ENCODE measurements at places on chromosomes 6 and 20.
A peak's percentile ranks its signal among the peaks of the same experiment; 100 is the strongest.

GRCh38 chr6:35967076-35967774 lies 46.3 kb upstream of the SRPK1 start:
- no peak for DNase-seq

GRCh38 chr6:54238396-54238795 lies 69.8 kb upstream of the TINAG start:
- DNase-seq: no peak

DNA sequence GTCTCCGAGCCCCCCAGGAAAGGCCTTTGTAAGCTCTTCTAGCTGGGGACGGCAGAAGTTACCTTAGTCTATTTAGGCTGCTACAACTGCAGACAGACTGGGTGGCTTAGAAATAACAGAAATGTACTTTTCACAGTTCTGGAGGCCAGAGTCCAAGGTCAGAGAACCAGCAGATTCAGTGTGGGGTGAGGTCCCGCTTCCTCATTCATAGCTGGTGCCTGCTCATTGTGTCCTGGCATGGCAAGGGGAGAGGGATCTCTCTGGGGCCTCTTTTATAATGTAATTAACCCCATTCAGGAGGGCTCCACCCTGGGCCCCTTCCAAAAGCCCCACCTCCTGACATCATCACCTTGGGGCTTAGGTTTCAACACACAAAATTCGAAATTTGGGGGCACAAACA lies 315.1 kb downstream of the CDH4 start:
- no peak for DNase-seq

- peak; percentile 83 for DNase-seq
Measured at GRCh38 chr6:71886184-71887005, at the start of gene RIMS1. RIMS1 (plus strand) TSS chr6:71886550; CDS start chr6:71887024, 474 bp downstream.

- DNase-seq: no peak
Measured at GRCh38 chr20:35200267-35200666, 26.2 kb upstream of the MMP24 start.

GRCh38 chr6:20954315-20954714 lies 420.1 kb downstream of the CDKAL1 start:
- DNase-seq: no peak

GRCh38 chr20:47221036-47221625 lies 135.4 kb downstream of the ZMYND8 start:
- DNase-seq: no peak

DNA sequence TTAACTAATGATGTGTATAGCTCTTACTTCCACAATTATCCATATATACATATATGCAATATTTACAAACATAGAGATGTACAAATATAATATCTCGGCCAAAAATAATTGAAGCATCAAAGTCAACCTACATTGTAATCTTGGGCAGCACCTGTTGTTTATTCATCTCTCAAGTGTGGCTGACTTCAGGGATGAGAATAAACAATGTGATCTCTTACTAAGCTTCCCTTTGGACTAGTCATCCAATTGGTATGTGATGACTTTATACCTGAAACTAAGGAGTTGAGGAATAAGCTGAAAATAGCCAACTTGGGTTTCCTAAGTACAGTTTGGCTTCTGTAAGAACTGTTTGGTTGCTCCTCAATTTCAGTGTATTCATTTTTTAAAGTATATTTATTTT lies 256.6 kb downstream of the KHDC1L start:
- DNase-seq: no peak

DNA sequence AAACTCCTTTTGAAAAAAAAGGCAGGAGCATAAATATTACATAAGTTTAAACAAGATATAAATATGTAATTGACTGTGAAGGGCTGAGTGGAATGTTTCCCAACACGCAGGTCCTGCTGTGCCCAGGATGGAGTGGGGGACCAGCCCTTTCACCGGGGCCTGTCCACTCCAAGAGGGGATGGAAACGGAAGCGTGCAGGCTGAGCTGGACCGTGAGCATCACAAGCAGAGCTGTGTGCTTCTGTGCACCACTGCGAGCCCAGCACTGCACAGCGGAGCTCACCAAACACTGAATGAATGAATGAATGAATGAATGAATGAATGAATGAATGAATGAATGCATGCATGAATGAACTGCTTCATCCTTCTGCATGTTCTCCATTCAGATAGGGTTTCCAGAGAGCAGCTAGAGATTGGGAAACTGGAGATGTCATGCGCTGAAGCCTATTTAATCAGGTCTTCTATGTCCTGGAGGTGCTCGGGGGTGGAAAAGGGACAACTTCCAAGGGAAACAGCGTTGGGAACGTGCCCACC lies 157.7 kb downstream of the ANKRD60 start:
- no peak for DNase-seq

DNA sequence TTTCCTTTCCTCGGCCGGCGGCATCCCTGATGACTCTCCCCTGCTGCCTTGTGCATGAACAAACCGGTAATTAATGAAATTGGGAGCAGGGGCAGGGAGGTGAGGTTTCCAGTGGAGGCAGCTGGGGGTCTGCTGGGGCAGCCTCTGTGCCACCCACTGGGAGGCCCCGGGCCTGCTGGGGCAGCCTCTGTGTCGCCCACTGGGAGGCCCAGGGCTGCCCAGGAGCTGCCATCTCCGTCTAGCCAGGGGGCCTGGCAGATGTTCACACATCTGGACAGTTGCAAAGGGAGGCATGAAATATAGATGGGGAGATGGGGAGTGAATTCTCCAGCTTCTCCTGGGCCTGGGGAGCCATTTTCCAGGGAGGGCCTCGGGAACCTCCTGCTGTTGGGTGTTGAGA lies 33.8 kb downstream of the TOX2 start:
- no peak for DNase-seq

- DNase-seq: no peak
Measured at GRCh38 chr6:71414486-71414885, 125.9 kb downstream of the OGFRL1 start.

GRCh38 chr6:34598712-34599111 lies 42.6 kb upstream of the SPDEF start:
- no peak for DNase-seq

- peak; percentile 81 for DNase-seq
Measured at GRCh38 chr6:36724514-36725390, 27.1 kb downstream of the RAB44 start.

GRCh38 chr6:159778542-159779103 lies 10.8 kb downstream of the TCP1 start:
- DNase-seq: no peak

DNA sequence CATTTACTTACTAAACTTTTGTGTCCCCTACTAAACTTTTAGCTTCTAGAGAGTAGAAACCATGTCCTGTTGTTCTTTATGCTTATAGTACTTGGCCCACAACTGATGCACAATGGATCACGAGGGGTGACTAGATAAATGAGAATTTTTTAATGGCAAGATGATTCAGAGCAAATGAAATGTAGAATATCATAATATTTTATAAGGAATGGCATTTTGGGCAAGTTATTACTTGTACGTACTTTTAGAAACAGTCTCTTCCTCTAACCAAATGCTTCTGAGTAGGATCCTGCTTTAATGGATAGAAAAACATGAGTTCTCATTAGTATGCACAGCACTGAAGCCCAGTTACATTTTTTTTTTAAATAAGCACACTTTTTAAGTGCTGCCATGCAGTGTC lies 336.3 kb downstream of the NRN1 start:
- no peak for DNase-seq

Data from NCI-H1105 (cell line).